ENCODE measurements at places on chromosomes 1 and 21.

GRCh38 chr1:173876732-173877131 is 8.6 kb downstream of the ZBTB37 start:
- no peak for DNase-seq

- DNase-seq = peak; percentile 15
Observed at GRCh38 chr1:192998536-192998935, 60.6 kb downstream of the UCHL5 start.

- no peak for DNase-seq
Observed at GRCh38 chr1:48526008-48526710, 54.2 kb upstream of the SPATA6 start.

DNA sequence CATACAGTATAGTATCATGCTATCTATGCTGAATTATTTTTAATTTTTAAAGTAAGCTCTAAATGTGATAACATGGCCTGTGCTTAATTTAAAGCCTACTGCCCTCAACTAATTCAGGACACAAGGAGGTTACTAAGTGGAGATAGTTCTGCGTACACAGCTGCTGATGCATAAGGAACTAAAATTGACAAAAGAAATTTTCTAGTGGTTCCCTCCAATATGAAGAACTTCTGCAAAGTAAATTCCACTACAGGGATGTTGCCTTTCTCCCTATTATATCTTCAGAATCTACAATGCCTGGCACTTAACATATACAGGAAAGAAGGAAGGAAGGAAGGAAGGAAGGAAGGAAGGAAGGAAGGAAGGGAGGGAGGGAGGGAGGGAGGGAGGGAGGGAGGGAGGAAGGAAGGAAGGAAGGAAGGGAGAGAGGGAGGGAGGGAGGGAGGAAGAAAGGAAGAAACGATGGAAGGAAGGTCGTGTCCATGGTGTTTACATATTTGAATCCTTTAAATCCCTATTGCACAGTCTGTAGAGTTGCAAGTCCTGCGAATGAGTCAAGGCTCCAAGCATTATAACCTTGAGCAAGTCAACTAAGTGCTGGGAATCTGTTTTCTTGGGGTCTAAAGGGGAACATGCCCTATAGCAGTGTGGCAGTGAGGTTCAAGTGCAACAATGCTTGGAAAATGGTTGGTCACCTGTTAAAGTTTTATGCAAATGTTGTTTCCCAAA is 171.2 kb downstream of the LMX1A start:
- DNase-seq = no peak

- no peak for DNase-seq
Observed at GRCh38 chr1:12088607-12089006, 25.5 kb downstream of the TNFRSF8 start.

- DNase-seq = no peak
Observed at GRCh38 chr1:78061825-78062523, 16.2 kb downstream of the GIPC2 start.

DNA sequence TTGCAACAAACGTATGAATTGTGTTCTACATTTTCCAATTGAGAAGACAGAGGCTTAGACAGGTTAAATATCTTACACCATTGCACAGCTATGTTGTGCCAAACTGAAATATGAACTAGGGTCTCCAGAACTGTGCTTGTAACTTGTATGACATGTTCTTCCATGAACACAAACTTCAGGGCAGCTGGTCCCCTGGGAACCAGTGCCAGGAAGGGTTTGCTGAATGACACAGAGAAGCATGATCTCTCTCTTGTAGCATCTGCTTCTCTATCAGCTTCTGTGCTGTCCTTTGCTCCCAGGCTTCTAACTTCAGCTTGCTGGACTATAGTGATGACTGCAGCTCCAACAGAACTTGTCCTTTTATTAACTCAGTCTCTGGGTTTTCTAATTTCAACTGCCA is 385.5 kb downstream of the SIPA1L2 start:
- DNase-seq = no peak

DNA sequence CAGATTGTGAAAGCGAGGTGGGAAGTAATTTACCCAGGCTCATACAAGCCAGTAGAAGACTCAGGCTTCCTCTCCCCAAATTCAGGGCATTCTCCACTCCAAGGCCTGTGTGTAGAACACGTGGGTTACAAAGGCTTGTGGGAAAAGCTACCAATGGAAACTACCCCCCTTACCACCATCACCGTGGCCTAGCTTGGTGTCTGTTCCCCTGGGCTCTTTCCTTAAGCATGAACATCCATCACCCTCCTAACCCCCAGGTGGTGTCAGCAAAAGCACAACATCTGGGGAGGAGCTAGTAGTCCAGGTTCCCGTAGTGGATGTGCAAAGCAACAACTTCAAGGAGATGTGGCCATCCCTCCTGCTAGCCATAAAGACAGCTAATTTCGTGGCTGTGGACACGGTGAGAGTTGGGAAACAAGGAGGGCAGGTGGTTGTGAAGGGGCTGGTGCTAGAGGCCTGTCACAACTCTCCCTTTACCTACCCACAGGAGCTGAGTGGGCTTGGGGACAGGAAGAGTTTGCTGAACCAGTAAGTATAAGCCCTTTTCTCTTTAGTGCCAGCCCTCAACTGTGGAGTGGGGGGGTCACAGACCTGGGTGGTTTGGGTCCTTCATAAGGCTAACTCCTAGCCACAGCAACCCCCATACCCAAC is 701 bp upstream of the MUTYH start:
- DNase-seq = peak; percentile 53

GRCh38 chr1:211082824-211083223 is 51.1 kb downstream of the KCNH1 start:
- DNase-seq = no peak

GRCh38 chr1:11355559-11356475 is 82.8 kb downstream of the UBIAD1 start:
- no peak for DNase-seq

GRCh38 chr1:176543360-176544129 is 80.6 kb downstream of the PAPPA2 start:
- no peak for DNase-seq

DNA sequence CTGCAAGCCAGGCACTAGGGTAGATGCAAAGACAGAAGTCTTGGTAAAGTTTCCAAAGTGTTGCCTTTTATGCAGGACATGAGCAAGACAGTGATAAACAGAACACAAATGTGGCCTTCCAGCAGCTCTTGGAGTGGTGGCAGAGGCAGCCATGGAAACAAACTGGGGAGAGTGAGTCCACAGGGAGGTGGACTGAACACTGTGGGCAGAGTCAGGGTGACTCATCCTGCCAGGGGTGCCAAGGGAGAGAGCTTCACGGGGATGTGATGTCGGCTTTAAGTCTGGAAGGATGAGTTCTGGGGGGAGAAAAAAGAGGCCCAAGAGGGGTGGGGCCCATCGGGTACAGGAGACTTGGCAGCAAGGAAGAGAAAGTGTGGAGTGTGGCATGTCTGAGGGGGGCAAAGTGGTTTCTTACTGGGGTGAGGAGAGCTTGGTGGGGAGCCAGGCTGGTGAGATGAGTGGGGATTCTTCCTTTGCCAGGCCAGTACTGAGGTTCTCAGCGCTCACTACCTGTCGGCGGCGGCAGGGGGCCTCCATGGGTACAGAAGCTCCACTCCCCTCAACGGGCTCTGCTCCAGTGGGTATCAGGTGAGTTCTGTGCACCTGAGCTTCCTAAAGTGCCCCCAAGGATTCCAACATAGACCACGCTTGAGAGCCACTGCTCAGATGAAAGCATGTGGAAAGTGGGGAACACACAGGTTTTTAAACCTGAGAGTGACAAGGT is 41.8 kb downstream of the KIAA0040 start:
- DNase-seq = no peak

DNA sequence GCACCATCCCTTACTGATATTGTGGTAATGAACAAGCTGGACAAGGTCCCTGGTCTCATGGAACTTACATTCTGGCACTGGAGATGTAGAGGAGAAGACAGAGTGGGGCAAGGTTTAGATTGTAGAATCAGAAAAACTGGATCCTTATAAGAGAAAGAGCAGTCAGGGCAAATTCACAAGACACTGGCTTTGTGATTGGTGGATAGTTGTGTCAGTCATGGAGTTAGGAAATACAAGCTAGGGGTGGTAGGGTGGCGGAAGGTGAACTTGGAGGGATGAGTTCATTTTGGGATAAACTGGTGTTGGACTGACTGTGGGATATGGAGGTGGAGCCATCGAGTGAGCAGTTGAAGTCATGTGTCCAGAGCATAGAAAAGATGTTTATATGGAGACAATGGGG is 3.7 kb upstream of the TLR5 start:
- no peak for DNase-seq

GRCh38 chr1:78511334-78511733 is 20.6 kb downstream of the PTGFR start:
- DNase-seq = no peak

GRCh38 chr1:85943945-85944344 is 212.6 kb downstream of the COL24A1 start:
- DNase-seq = no peak

DNA sequence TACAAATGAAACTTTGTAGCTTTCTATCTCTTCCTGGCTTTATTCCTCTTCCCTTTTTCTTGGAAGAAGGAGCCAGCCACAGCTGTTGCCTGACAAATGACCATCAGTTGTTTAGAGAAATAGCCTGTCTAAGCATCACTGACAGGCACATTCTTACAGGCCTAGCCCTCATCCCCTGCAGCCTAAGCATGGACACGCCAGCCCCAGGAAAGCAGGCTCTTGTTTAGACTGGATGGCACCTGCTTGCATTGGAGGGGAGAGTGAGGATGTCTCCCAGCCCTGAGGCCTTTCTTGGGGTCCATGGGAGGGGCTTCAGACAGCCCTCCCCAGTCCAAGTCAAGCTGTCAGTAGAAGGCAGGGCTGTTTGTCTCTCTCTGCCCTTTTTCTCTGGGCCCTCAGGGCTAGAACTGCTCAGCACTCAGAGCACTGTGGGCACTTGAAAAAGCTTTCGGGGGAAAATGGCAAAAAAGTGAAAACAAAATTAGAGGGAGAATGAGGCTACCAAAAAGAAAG is 282.5 kb upstream of the PLXNA2 start:
- no peak for DNase-seq

GRCh38 chr1:160818207-160818937 is 22.4 kb downstream of the LY9 start:
- DNase-seq = no peak

DNA sequence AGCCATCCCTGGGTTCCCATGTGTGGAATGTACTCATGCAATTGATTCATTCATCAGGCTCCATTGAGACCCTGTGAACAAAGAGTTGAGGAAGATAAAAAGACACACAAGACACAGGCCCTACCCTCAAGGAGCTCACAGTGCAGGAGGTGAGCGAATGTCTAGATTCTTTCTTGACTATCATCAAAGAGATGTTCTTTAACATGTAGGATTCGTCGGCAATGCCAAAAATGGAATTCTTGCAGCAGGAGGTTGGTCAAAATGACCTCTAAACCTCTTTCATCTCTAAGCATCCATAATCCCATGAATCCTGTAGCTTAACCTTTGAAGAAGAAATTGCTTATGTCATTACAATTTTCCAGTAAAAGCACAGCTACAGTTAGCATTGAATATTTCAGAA is 27.9 kb upstream of the TTF2 start:
- DNase-seq = no peak

- DNase-seq = no peak
Observed at GRCh38 chr1:38690790-38691449, 168.7 kb downstream of the RRAGC start.

GRCh38 chr1:115467196-115467595 is 129.1 kb upstream of the NGF start:
- DNase-seq = no peak

GRCh38 chr1:223837206-223837605 is 8.5 kb downstream of the TP53BP2 start:
- no peak for DNase-seq

DNA sequence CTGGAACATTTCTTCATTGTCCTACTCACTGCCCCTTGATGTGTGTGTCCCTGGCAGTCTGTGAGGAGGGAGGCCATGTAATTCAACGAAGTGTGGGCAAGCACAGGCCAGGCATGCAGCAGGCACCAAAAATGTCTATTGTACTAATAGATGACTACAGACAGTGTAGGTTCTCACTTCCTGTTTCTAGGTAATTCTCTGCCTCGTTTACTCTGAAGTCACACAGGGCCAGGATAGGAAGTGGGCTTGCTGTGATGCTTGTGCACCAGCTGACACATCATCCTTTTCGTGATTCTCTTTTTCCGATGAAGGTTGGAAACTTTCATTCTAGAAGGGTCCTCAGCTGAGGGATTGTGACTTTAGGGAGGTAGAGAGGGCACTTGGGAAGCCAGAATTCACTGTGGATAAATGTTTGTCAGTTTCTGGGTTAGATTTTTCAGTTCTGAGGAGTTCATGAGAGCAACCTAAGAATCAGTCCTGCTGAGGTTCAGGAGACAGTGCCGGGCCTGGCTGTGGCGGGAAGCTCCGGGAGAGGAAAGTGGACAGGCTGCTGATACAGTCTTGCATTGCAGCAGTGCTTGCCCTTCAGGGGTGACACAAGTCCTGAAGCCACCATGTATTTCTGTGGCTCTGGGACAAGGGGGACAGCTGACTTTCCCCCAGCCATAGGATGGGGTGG is 4.3 kb upstream of the CSF1 start:
- no peak for DNase-seq

- DNase-seq = no peak
Observed at GRCh38 chr21:31929548-31929947, 56.7 kb downstream of the HUNK start.

- DNase-seq = peak; percentile 55
Observed at GRCh38 chr21:41610042-41610839, 102.3 kb upstream of the TMPRSS2 start.

GRCh38 chr1:182259229-182259872 is 132.2 kb downstream of the GLUL start:
- peak; percentile 92 for DNase-seq

GRCh38 chr21:27827972-27828371 is 861.1 kb upstream of the ADAMTS5 start:
- no peak for DNase-seq

GRCh38 chr1:22207511-22208267 is 64.8 kb upstream of the WNT4 start:
- no peak for DNase-seq

DNA sequence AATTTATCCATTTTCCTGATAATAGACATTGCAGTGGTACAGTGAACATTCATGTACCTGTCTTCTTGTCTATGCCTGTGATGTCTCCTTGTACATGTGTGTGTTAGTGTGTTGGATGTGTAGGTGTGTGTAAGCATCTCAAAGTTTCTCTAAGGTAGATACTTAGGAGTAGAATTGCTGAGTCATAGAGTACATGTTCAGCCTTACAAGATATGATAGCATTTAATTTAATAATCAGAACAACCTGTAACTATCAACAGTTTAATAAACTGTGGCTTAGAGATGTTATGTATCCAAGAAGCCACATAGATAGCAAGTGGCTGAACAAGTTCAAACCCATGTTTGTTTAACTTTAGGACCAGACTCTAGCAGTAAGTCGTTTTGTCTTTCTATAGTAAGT is 35.6 kb downstream of the EPB41 start:
- peak; percentile 35 for DNase-seq

GRCh38 chr1:153778824-153779519 is 3.8 kb downstream of the SLC27A3 start:
- DNase-seq = no peak

GRCh38 chr1:110674337-110675059 is at the start of gene KCNA3:
Gene KCNA3 (minus strand): TSS chr1:110674940. CDS start chr1:110674809, 131 bp downstream.
- no peak for DNase-seq

Measured in erythroblast (primary cell).